Gastrocnemius medialis (tissue), 4 donors: ENCODE measurements at places on chromosomes 16 and 17. TPM values are rescaled to one million over a fixed set of nuclear protein-coding genes. Genes with fewer than 3 reads are reported as not detected.

Gene RCVRN
- total RNA-seq = not detected

Gene COL1A1
- 6.2 TPM for total RNA-seq

Gene TMC7
- total RNA-seq = 0.64 TPM

Gene PCYT2
- 40.3 TPM for total RNA-seq

Gene HP
- 1.5 TPM for total RNA-seq

Gene RPRML
- total RNA-seq = 0.49 TPM

Gene C16orf92
- not detected for total RNA-seq

Gene DOC2A
- not detected for total RNA-seq

Gene MT1E
- total RNA-seq = 63.0 TPM

Gene HBQ1
- total RNA-seq = not detected

Gene HEXIM2
- 68.0 TPM for total RNA-seq

Gene APOBR
- 0.64 TPM for total RNA-seq

Gene PRR15L
- not detected for total RNA-seq

Gene KRT14
- total RNA-seq = not detected

Gene P3H4
- 4.0 TPM for total RNA-seq

Gene BCL6B
- total RNA-seq = 1.5 TPM

Gene OSGIN1
- total RNA-seq = 24.9 TPM

Gene NPIPA5
- 9.7 TPM for total RNA-seq

Gene TEKT3
- total RNA-seq = not detected

Gene HOXB7
- 3.0 TPM for total RNA-seq

Gene ABCC11
- total RNA-seq = not detected

Gene ABCA10
- total RNA-seq = 4.8 TPM

Gene AARS1
- 58.0 TPM for total RNA-seq

Gene PERCC1
- not detected for total RNA-seq

Gene NLRC3
- total RNA-seq = 0.20 TPM

Gene GAS2L2
- total RNA-seq = not detected

Gene FNDC8
- not detected for total RNA-seq

Gene MEIOC
- total RNA-seq = not detected
